Renal cortex interstitium (tissue), 15 donors: ENCODE measurements at places on chromosomes 7 and 10.

GRCh38 chr7:44060091-44060947 is 5.0 kb downstream of the PGAM2 start:
- no peak for DNase-seq

- no peak for DNase-seq
Measured at GRCh38 chr10:131200856-131201470, 110.6 kb downstream of the TCERG1L start.

- DNase-seq, result no peak
Measured at GRCh38 chr7:70016044-70016770, 417.9 kb downstream of the AUTS2 start.

DNA sequence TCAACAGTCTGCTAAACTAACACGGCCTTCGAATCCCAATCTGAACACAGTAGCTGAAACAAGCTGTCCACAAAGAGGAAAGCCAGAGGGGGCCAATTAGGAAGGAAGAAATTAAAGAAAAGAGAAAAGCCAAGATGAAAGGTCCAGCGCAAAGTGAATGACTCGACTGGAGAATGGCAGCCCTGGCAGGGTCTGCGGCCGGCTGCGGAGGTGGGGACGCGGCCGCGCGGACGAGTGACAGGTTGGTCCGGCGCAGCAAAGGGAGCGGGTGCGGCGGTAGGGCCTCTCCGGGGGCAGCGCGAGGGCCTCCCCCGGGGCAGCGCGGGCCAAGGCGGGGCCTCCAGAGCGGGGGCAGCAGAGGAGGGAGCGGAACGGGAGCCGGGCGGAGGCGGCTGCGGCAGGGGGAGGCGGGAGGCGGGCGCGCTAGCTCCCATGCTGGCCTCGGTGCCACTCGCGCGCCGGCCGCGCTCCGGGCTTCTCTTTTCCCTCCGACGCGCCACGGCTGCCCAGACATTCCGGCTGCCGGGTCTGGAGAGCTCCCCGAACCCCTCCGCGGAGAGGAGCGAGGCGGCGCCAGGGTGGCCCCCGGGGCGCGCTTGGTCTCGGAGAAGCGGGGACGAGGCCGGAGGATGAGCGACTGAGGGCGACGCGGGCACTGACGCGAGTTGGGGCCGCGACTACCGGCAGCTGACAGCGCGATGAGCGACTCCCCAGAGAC is at the start of gene VWC2:
Gene VWC2, plus strand, starts transcription at position 421 of the 718 bp plus-strand sequence. CDS start 1,798 bp downstream, outside the sequence.
- no peak for DNase-seq

DNA sequence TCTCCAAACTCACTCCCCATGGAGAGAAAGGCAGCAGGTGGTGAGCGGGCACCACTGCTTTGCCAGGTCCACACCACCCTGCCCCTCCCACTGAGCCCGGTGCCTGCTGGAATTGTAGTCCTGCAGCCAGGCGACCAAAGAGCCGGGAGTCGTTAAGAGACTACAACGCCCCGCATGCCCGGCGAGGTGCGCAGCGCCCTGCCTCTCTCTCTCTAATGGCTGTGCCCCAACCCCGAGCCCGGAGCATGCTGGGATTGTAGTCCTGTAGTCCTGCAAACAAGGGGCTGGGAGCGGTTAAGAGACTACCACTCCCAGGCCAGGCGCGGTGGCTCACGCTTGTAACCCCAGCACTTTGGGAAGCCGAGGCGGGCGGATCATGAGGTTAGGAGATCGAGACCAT is 8.1 kb upstream of the ZNF727 start:
- DNase-seq, result no peak

DNA sequence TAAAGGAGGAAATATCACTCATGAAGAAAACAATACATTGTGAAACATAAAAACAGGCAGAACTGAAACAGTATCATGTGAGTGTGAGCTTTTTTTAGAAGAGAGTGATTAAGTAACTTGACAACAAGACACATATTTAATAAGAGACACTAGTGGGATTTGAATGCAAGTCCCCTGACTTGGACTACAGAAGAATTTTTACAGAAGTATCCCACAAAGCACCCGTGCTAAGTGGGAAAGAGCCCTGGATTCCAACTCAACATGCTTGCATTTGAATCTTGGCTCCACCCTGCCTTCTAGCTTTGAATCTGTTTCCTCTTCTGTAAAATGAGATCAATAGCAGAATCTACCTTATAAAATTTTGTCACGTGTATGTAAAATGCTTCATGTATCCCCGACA is 166.2 kb downstream of the ZNF365 start:
- DNase-seq, result no peak

DNA sequence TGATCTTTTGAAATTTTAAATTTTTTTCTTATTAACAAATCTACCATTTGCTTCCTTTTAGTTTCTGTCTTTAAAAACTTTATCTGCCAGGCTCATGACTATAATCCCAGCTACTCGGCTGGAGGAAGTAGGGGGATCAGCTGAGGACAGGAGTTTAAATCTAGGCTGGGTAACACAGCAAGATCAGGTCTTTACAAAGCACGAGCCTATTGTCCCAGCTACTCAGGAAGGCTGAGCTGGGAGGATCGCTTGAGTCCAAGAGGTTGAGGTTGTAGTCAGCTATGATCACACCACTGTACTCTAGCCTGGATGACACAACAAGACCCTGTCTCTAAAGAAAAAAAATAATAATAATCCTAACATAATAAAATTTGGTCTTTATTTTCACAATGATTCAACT is 17.5 kb downstream of the DPY19L1 start:
- no peak for DNase-seq

GRCh38 chr10:1169981-1170866 is 114.0 kb downstream of the WDR37 start:
- DNase-seq, result no peak

DNA sequence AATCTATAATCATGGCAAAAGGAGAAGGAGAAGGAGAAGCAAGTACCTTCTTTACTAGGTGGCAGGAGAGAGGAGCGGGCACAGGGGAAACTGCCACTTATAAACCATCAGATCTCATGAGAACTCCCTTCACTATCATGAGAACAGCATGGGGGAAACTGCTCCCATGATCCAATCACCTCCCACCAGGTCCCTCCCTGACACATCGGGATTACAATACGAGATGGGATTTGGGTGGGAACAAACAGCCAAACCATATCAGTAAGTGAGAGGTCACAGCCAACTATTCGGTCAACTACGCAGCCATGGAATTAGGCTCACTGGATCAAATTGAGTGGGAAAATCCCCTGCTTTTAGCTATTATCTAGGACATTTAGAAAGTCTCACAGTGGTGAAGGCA is 54.2 kb upstream of the STEAP1B start:
- DNase-seq, result no peak

DNA sequence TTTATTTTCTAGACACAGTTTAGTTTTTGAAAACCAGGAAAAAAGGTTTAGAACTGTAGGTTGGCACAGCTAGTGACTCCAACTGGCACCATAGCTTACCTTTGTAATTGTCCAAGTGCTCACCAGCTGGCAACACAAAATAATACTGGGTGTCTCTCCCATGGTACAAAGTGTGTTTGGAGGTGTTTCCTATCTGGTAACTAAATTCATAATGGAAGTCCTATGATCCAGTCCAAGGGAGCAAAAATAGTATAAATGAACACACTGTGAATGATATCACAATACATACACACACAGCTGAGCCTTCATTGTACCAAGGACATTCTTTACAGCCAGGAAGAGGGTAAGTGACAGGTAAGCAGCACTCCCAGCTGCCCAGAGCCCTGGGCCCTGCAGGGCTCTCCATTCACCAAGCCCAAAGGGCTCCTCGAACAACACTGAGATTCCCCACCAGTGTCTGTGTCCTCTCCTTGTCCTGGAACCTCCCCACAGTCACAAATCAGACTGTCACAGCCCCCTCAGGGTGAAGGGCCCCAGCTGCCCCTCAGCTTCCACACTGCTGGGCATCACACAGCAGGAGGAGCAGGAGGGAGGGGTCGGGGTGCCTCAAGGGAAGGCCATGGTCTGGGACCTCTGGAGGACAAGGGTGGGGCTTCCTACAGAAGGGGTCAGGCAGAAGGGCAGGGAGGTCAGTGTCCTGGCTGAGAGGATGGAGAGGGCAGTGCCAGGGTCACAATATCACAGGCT is 72.1 kb downstream of the PKD1L1 start:
- no peak for DNase-seq

DNA sequence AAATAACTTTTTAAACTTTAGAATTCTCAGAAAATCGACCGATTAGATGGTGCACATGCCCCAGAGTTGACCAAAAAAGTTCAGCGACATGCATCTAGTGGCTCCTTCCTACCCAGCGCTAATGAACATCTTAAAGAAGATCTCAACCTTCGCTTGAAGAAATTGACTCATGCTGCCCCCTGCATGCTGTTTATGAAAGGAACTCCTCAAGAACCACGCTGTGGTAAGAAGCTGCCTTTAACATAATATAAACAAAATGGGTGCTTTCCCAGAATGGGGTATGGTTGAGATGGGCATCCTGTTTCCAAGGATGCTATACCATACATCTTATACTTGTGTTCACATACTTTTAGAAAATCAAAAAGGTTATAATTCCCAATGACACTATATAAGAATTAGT is 24.6 kb downstream of the GLRX3 start:
- DNase-seq, result no peak

- DNase-seq, result no peak
Measured at GRCh38 chr7:620885-621284, 101.2 kb upstream of the PDGFA start.

DNA sequence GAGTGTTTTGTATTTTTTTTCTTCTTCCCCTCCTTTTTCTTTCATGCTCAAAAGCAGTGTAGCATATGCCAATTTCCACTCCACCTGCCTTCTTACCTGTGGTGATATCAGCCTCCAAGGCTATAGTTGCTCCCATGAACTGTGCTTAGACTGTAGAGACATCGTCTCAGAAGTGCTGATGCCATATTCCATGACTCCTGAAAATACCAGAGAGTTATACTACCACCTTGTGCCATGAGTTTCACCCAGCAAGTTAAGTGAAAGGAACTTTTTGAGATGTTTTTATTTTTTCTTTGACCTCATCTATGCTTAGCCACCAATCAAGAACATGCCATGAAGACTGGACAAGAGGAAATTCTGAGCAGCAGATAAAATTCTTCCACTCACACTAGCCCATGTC is 142.8 kb upstream of the SEMA3E start:
- DNase-seq, result no peak

- no peak for DNase-seq
Measured at GRCh38 chr7:102431617-102432298, 1.6 kb upstream of the ORAI2 start.

- DNase-seq, result no peak
Measured at GRCh38 chr7:78017591-78018100, 219.1 kb downstream of the PHTF2 start.

GRCh38 chr10:132545659-132546367 is 8.2 kb downstream of the INPP5A start:
- DNase-seq, result no peak

GRCh38 chr7:47328392-47329319 is 253.3 kb downstream of the TNS3 start:
- no peak for DNase-seq

GRCh38 chr10:96360766-96361165 is 2.0 kb upstream of the OPALIN start:
- no peak for DNase-seq

- no peak for DNase-seq
Measured at GRCh38 chr7:30479202-30480120, 877 bp upstream of the NOD1 start.
